ENCODE measurements at places on chromosomes 6 and 20. TPM values are rescaled to one million over a fixed set of nuclear protein-coding genes. Genes with fewer than 3 reads are reported as not detected.
A peak's percentile ranks its signal among the peaks of the same experiment; 100 is the strongest.

DNA sequence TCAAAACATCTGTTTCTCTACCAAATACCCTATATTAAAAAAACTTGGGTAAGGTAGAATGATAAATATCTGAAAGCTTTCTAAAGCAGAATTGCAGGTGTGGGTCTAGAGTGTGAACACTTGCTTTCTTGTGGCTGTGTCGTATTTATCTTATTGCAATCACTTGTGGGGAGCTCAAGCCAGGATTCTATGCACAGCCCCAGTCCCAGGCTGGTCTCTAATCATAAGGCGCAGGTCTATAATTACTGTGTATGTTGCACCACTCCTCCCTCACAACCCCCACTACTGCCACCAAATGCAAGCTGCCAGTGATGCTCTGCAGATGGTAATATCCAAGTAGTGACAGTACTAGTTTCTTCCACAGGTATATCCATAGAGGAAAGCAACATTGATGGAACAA, 2.2 kb upstream of the E2F3 start:
- no peak for DNase-seq

DNA sequence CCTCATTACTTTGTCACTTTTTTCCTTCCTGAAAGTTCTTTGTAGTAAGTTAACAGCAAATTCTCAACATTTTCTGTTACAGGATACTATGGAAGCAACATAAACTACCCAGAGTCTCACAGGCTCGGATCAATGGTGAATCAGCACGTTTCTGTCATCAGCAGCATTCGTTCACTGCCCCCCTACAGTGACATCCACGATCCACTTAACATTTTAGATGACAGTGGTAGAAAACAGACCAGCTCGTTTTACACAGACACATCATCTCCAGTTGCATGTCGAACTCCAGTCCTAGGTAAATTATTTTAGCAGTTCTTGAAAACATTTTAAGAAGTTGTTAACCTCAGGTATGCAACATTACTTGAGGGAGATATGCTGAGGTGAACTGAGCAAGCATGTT, 51.6 kb downstream of the RFX6 start:
- no peak for DNase-seq

The PLAGL2 gene
- 12.6 TPM for total RNA-seq

GRCh38 chr20:63587776-63588591, 13.9 kb upstream of the HELZ2 start:
- DNase-seq = peak; percentile 34

DNA sequence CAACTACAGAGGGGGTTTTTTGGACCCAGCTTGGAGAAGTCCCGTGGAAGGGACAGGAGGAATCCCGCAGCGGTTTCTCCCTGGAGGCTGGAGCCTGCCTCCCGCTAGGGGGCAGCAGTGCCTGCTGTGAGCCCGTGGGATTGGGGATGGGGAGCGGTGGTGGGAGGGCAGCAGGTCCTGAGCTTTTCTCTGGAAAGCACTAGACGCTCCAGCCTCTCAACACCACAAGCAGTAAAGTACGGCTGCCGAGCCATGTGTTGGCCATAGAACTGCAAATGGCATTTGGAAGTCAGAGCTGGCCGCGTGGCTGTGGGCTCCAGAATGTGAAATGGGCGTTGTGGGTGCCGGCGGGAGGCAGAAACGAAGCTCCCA, 47.8 kb downstream of the GMPR start:
- no peak for DNase-seq

The RAE1 gene
- total RNA-seq = 18.1 TPM

DNA sequence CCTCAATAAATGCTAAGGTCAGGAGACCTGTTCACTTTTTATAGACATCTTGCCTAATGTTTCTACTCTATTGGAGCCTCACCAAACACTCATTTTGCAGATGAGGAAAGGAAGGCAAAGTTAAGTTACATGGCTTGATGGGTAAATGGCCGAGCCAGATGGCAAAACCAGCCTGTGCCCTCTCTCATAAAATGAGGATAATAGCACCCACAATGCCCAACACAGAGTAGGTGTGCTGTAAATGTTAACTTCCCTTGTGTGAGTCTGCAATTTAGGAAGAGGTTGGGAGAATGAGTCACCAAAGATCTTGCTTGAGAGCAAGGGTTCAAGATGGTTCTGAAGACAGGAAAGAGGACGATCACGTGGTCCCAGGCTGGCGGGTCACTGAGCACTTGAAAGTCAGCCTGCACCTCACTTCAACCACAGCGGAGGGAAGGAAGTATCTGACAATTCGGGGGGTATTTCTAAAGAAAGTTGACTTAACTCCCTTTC, 3.3 kb downstream of the KCNK5 start:
- DNase-seq = peak; percentile 91

The SLC52A3 gene
- total RNA-seq = 1.6 TPM

DNA sequence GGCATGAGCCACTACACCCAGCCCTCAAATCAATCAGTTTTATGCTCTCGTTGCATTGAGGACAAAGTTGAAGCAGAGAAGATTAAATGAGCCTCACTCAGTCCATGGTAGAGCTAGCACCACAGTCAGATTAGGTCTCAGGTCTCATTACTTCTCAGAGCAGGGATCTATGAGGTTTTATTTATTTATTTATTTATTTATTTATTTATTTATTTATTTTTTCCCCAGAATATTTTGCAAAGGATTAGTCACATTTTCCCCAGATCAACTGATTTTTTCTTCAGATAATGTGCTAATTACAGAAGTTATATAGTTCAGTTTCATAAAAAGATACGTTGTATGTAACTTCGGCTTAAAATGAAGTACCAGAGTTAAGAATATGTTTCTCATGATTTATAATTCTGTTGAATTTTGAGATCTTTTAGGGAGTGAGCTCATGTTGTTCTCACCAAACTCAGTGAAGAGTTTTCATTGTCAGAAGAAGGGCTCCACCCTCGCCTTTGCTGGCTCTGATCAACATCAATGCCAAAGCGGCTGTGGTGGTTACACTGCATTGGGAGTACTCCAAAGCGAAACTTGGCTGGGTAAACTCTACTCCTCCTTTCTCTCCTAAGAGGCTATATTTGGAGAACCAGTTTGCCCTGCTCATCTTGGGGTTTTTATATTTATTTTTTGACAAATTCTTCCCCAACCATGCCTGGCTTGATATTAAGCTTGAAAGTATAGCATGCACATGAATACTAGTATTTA, 12.9 kb upstream of the ID4 start:
- DNase-seq = no peak

The SRSF3 gene
- 253 TPM for total RNA-seq

- DNase-seq = no peak
Measured at GRCh38 chr20:23404196-23404595, 17.1 kb downstream of the NAPB start.

The ARMH2 gene
- total RNA-seq = 0.50 TPM

The ITPR3 gene
- 147 TPM for total RNA-seq

GRCh38 chr20:58710481-58711265, 18.1 kb downstream of the NPEPL1 start:
- no peak for DNase-seq

- DNase-seq = no peak
Measured at GRCh38 chr6:160767647-160768019, 65.6 kb downstream of the PLG start.

The HFE gene
- 11.8 TPM for total RNA-seq
